ENCODE measurements at places on chromosomes 11 and 22.
A peak's percentile ranks its signal among the peaks of the same experiment; 100 is the strongest.

GRCh38 chr11:129722529-129722928 is 93.1 kb upstream of the TMEM45B start:
- no peak for DNase-seq

GRCh38 chr11:95345651-95346050 is 114.6 kb upstream of the SESN3 start:
- DNase-seq = no peak

DNA sequence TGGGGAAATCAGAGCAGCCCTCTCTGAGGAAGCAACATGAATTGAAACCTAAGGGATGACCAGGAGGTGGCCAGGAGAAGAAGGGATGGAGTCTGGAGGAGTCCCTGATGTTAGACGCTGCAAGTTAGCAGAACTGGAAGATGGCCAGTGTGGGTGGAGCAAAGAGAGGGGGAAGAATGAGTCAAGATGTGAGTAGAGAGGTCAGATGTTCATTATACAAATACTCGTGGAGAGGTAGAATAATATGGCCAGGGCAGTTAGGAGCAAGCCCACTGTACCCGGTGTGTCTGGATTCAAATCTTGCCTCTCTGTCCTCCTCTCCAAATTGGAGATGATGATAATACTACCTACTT is 242.0 kb downstream of the TENM4 start:
- DNase-seq = no peak

- no peak for DNase-seq
These were observed 6.1 kb downstream of the GNB1L start for GRCh38 chr22:19848298-19849224.

GRCh38 chr22:26047516-26047915 is 121.7 kb upstream of the SEZ6L start:
- no peak for DNase-seq

DNA sequence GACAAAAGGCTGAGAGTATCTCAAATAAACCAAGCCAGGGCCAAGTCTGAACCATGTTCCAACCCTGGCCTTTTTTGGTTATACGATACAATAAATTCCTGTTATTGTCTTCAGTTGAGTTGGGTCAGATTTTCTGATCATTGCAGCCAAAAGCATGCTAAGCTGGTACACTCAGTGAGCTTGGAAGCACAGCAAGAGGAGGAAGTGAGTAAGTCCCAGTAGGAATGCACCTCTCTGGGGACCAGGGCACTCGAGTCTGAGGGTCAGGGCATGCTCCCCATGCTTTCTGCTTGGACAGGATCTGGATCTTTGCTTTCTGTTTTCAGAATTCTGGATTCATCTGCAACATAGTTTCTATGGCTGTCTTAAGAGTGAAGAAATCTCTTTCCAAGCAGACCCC is 73.1 kb downstream of the TMPRSS5 start:
- DNase-seq = no peak

GRCh38 chr11:63853476-63853875 is 14.6 kb downstream of the MARK2 start:
- DNase-seq = no peak

GRCh38 chr11:82733444-82734119 is at the start of gene FAM181B:
TSS of gene FAM181B (minus strand) at chr11:82733864. CDS start at chr11:82733729, 135 bp downstream.
- peak; percentile 18 for DNase-seq

DNA sequence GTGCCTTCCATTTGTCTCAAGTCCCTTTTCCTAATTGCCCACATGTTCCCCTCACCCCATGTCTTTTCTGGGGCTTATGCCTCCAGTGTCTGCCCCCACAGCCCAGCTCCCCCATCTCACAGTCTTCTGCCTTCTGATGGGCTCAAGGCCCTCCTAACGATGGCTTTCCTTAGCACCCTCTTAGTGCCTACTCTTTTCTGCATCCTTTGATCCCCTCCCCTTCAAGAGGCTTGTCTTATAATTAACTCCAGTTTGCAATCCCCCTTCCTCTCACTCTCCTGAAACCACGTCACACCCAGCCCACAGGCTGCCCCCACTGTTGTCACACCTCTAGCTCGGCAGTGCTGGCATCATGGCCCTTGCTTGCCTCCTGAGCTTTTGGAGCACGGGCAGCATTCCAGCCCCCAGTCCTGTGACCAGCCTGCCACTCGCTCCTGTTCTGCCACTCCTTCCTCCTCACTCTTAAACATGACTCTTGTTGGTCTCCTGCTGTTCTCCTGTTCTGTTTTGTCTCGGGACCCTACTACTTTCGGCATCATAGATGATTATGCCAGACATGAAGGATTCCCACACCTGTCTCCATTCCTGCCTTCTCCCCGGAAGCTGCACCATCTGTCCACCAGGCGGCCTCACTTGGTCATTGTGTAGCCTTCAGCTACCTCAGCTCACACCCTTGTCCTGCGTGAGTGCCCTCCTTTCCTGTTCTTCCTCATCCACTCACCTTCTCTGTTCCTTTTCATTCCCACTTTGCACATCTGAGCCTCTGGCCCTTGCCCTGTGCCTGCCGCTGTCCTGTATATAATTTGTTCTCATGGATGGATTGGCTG is 26.1 kb downstream of the UBE2L3 start:
- DNase-seq = no peak

DNA sequence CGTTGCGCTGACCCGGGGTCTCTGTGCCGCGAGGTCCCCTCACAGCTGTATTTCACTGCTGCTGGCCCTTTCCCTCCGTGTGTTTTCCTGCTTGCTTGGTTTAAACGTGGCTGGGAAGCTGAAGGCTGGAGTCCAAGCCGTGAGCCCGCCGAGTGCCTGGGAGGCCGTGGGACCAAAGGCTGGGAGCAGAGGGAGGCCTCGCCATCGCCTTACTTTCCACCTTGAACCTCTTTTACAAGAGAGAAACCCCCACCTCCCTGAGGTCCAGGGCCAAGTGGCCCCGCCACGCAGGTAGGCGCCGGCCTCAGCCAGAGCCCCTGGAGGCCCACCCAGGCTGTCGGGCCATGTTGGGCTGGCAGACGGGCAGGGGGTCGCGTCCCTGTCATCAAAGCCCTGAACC is 411.6 kb downstream of the TBC1D22A start:
- no peak for DNase-seq

DNA sequence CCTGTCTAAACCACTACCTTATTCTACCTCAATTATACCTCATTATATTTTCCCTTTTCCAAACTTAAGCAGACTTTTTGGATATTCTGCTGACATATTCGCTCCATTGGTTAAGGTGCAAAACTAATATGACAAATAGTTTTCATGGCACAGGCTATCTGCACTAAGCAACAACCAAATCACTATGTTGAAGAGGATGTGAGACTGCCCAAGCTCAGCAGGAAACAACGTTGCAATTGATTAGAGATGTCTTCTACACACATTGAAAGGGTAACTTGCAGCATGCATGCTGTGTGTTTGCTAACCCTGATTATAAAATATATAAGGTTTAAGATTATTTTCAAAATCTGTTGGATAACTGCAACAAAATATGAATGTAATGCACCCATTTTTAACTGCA is 61.6 kb downstream of the STK33 start:
- DNase-seq = no peak

- no peak for DNase-seq
These were observed 8.3 kb downstream of the TSPO start for GRCh38 chr22:43159484-43160178.

DNA sequence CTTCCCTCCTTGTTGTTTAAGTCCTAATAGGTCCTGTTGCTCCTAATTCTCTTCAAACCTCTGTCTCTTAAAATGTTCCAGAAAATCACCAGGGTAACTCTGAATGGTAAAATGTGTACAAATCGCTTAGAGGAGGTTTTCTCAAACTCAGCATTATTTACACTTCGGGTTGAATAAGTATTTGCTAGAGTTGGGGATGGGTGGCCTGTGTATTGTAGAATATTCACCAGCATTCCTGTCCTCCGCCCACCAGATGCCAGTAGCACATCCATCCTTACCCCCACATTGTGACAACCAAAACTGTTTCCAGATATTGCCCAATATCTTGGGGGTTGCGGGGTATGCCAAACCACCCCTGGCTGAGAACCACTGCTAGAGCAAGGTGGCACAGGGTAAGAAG is 64.4 kb upstream of the DDI1 start:
- no peak for DNase-seq

DNA sequence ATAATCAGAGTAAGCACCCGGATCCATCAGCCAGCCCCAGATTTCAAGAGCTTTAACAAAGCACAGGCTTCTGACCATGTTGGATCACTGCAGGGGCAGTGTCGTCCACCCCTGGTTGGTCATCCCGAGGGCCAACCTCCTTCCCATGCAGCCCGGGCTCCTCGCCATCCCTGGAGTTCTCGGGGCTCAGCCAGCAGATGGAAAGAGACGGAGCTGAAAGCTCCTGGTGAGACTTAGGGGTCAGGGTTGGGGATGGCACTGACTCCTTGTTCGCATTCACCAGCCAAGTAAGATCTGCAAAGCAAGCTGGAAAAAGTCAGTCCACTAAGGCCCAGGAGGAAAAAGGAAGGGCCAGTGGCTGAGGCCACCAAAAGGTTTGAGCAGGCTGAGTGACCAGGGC is 888.9 kb downstream of the BRD1 start:
- no peak for DNase-seq

GRCh38 chr11:119085437-119085847 is 761 bp downstream of the HMBS start:
- no peak for DNase-seq

- no peak for DNase-seq
These were observed 7.4 kb upstream of the RCE1 start for GRCh38 chr11:66835768-66836405.

DNA sequence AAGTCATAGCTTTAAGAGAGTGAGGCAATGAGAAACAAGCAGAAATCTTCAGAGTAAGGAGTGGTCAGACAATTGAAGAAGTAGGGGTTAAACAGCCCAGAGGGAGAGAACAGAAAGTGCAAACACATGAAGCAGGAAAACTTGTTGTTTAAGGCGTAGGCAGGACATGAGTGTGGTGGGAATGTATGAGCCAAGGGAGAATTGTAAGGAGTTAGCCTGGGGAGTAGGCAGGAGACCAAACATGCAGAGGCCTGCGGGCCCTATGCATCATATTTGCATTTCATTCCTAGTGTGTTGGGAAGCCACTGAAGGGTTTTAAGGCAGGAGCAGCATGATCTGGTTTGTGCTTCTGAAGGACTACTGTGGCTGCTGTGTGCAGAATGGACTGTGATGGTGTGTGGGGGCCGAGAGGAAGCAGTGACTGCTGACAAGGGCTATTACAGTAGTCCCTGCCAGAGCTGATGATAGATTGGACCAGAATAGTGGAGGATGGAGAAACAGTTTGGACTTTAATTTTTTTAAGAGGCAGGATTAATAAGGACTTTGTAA is 179.9 kb upstream of the C11orf87 start:
- no peak for DNase-seq

- DNase-seq = no peak
These were observed 14.7 kb upstream of the ST14 start for GRCh38 chr11:130144861-130145281.

DNA sequence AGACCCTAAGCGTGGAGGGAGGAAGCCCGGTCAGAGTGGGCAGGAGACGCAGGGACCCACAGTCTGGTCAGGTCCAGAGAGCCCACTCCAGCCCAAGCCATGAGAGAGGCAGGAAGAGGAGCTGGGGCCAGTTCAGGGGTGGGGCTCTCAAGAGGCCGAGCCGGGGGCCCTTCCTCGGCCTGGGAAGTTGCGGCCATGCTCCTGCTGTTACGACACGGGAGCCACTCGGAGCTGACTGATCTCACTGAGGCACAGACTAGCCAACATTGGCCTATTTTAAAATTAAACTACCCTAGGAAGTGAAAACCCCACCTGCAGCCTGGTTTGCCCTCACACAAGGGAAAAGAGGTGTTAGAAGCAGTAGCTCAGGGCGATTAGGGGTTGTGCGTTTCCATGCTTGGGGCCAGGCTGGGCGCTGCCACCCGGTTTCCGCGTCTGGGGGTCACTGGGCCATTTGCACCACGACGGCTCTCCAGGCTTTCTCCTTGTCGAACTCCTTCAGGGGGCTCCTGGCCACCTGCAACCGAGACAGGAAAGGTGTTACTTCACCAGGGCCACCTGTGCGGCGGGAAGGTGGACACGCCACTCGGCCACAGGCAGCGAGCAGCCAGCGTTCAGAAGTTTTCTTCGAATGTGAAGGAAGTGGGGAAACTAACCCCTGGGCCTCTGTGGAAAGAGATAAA is 3.2 kb upstream of the TTLL8 start:
- DNase-seq = no peak

GRCh38 chr11:12716816-12717215 is 42.6 kb downstream of the TEAD1 start:
- DNase-seq = no peak

DNA sequence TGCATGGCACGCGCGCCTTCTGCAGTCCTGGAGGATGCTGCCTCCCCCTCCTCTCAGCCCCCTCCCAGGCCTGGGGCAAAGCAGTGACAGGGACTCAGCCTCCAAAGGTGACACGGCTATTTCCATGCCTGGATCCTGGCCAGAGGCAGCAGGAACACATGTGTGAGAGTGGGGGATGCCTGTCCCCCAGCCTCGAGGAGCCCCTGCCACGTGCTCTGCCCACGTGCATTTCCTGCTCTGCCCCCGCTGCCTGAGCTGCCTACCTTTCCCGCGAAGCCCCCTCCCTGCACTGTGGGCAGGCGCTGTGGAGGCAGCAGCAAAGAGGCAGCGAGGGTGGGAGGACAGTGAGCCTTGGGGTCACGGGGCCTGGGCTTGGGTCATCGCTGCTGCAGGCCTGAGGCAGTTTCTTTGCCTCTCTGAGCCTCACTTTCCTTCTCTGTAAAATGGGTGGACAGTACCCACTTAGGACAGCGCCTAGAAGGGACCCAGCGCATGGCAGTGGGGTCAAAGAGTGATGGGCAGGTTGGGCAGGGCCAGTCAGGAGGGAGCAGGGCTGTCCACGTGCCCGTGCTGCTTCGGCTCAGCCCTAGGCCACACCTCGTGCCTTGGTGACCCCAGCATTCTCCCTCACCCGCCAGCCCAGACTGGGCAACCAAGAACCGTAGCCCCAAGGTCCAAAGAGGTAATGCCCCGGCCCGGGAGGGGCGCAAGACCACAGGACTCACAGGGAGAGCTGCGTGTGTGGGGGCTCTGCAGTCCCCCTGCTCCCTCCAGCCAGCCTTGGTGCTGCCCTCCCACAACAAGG is 48.6 kb downstream of the FLRT1 start:
- no peak for DNase-seq

- no peak for DNase-seq
These were observed 19.0 kb downstream of the SMCO4 start for GRCh38 chr11:93524173-93524536.

DNA sequence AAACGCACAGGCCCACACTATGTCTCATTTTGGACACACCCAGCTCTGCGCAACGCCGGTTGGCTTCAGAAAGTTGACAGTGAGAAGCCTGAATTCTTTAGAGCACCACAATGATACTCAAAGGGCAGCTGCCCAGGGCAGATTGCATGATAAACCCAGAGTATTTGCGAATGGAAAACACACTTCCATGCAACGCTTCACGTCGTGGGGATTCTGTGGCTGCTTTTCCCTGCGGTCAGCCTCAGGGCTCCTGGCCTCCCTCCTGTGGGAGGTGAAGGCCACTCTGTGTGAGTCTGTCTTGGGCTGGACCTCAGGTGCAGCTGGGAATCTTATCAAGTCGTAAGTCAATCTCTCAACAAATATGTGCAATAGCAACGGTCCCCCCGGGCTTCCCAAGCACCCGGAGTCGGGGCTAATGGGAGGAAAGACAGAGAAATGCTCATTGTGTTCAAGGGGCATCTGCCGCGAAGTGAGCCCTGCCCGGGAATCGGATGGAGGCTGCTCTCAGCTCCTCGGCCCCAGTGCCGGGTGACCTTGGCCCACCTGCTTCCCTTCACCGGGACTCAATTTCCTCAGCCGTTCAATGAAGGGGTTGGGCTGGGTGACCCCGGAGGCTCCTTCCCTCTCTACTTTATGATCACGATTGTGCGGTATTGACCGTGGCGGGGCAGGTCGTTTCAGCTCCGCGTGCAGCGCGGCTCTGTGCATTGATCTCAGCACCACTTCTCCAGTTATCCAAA is 623.6 kb downstream of the BRD1 start:
- DNase-seq = no peak

GRCh38 chr11:128388206-128388815 is 199.0 kb downstream of the ETS1 start:
- no peak for DNase-seq
